ENCODE measurements at places on chromosomes 4 and X. TPM values are rescaled to one million over a fixed set of nuclear protein-coding genes. Genes with fewer than 3 reads are reported as not detected.

- no peak for DNase-seq
These were observed 73.1 kb downstream of the MTHFD2L start for GRCh38 chr4:74230902-74231499.

- DNase-seq, result no peak
These were observed 102.5 kb downstream of the PTTG2 start for GRCh38 chr4:38062776-38063097.

The MID1 gene
- 16.6 TPM for total RNA-seq

DNA sequence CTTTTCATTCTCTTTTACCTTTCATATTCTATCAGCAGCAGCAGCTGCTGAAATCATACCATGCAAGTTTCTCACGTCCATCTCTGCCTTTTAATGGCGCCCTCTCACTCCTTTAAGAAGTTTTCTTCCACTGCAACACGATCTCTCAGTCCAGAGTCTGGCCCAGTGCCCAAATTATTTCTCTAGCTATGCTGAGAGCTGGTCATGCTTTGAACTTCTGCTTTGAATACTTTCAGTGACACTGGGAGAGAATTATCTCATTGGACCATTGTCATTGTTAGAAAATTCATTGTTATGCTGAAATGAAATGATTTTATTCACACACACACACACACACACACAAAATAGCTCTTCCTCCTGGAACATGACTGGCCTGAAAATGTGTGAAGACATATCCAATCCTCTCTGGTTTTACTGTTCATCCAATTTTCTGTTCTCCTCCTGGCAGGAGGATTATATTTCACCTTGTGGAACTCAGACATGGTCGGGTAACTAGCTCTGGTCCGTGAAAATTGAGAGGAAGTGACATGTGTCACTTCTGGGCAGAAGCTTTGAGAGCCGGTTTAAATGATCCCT lies 1.3 kb upstream of the PDHA1 start:
- DNase-seq, result no peak

- no peak for DNase-seq
These were observed 32.3 kb downstream of the BBS12 start for GRCh38 chr4:122764821-122765215.

The MAGEA9 gene
- not detected for total RNA-seq

DNA sequence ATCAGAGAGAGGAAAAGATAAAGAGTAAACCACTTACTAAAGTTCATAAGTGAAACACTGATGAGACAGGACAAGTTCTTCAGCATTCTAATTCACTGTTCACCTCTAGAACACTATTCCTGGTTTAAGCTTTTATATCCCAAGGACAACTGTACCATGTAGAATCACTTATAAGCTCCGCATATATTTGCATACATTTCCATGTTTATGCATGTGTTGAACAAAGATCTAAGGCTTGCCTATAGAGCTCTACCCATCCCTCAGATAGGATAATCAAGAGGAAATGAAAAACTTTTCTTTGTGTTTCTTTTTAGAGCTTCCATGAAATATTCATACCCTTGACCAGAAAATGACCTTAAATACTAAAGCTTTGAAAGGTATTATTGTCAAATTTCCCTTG lies 156.9 kb upstream of the BMP3 start:
- DNase-seq, result no peak

- DNase-seq, result no peak
These were observed 62.1 kb upstream of the LANCL3 start for GRCh38 chrX:37509349-37509748.

The EMD gene
- total RNA-seq, result 57.4 TPM

GRCh38 chr4:7364979-7365378 lies 69.8 kb downstream of the PSAPL1 start:
- no peak for DNase-seq

The IL2RG gene
- total RNA-seq, result 5.8 TPM

GRCh38 chrX:153633607-153634180 lies 13.3 kb upstream of the DUSP9 start:
- DNase-seq, result no peak

The HSFX4 gene
- total RNA-seq, result not detected

The JADE3 gene
- 7.2 TPM for total RNA-seq

- no peak for DNase-seq
These were observed 19.6 kb downstream of the RP2 start for GRCh38 chrX:46856483-46856882.

- DNase-seq, result no peak
These were observed 496.7 kb downstream of the SPRY1 start for GRCh38 chr4:123893011-123893981.

DNA sequence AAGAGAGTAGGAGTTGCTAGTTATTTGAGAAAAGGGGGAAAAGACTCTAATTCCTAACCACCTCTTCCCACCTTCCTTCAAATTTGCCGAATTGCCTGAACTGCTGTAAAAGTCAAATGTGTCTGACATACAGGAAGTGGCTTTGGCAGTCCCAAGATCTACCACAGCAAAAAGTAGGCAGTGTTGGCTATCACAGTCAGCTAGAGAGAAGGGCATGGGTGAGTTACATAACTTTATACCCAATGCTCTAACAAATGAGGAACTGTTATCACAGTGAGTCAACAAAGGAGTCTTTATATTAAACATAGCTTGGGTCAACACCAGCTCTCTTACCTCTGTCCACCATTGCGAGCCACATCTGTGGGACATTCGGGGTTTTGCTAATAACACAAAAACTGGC lies 2.4 kb upstream of the MBNL3 start:
- no peak for DNase-seq

DNA sequence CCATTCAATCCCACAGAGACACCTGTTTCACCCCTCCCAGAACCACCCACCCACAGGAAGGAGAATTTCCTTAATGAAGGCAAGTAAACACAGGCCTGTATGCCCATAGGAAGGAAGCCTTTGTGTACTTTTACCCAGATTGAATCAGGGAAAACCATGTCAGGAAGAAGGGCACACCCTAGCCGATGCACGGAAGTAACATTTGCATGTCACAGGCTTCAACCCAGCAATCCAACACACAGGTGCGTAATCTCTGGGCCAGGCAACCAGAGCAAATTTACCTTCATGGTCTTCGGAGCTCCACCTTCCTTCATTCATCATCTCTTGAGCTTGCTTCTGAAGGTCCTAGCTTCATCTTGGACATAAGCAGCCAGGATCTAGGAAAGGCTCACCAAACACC lies 206.3 kb downstream of the SHROOM3 start:
- no peak for DNase-seq

The OTUD6A gene
- total RNA-seq, result not detected

DNA sequence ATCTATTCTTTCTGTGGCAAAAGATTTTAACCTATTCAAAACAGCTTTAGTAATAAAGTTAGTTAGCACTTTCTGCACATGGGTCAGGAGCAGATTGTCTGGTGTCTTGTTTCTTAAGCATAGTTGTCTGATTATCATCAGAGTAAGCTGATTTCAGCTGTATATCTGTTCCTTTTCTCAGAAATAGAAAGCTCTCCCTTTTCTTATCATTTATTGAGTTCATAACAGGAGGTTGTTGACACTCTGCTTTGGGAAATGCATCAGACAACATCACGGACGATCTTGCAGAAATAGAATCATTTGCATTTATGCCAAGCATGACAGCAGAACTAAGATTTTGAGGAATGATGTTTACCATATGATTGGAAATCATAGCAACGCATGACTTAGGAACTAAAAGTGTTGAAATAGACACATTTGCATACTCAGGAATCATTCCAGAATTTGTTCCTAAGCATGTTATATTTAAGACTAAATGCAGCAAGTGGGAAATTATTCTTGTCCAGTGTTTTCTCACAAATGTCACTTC lies 66.7 kb downstream of the RBMX2 start:
- DNase-seq, result no peak

- DNase-seq, result no peak
These were observed 225.7 kb downstream of the GRID2 start for GRCh38 chr4:92529510-92529909.

DNA sequence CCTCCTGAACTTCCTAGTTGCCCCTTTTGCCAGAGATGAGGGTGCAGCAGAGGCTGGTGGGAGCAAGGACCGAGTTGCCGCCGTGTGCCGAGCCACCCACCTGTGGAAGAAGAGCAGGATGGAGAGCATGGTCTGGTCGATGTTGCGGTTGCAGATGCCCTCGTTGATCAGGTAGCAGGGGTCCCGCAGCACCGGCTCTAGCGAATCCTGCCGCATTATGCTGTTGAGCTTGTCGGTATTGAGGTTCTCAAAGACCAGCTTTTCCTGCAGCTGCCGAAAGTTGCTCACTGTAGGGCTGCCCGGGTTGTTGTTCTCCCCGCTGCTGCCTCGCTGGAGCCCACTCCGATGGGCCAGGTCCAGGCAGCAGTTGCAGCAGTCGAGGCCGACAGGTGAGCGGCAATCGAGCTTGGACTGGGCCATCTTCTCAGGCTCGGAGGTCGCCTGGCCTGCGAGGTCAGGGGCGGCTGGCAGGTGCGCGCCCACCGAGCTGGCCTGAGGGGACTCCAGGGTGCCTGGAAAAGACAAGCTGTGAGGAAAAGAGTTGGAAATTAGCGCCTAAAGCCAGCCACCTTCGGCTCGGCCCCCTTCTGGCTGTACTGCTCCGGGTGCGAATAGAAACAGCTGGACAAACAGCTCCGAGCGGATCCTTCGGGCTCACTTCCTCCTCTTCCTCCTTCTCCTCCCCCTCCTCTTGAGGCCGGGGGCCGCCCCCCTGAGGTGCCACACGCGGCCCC lies 420 bp downstream of the TSC22D3 start:
- no peak for DNase-seq

GRCh38 chr4:74930162-74930561 lies 2.8 kb upstream of the PARM1 start:
- no peak for DNase-seq

The LUZP4 gene
- not detected for total RNA-seq

- no peak for DNase-seq
These were observed 2399.8 kb upstream of the TENM3 start for GRCh38 chr4:179843370-179843769.

The KCTD8 gene
- not detected for total RNA-seq

The ASB12 gene
- not detected for total RNA-seq

GRCh38 chr4:140094438-140095420 lies 59.3 kb downstream of the MAML3 start:
- no peak for DNase-seq

The ZGRF1 gene
- total RNA-seq, result 2.2 TPM

GRCh38 chr4:23305026-23305425 lies 584.8 kb downstream of the PPARGC1A start:
- no peak for DNase-seq

The RPGR gene
- total RNA-seq, result 31.2 TPM

GRCh38 chrX:2901367-2902036 lies 27.6 kb downstream of the ARSD start:
- no peak for DNase-seq

The TLL1 gene
- 7.2 TPM for total RNA-seq

Data from mesenteric fat pad (tissue), 1 donor.